ENCODE measurements at places on chromosomes 5 and 9.

- no peak for DNase-seq
Observed at GRCh38 chr5:148902478-148902877, 76.1 kb downstream of the ADRB2 start.

- no peak for DNase-seq
Observed at GRCh38 chr5:135952683-135953082, 2.1 kb downstream of the LECT2 start.

DNA sequence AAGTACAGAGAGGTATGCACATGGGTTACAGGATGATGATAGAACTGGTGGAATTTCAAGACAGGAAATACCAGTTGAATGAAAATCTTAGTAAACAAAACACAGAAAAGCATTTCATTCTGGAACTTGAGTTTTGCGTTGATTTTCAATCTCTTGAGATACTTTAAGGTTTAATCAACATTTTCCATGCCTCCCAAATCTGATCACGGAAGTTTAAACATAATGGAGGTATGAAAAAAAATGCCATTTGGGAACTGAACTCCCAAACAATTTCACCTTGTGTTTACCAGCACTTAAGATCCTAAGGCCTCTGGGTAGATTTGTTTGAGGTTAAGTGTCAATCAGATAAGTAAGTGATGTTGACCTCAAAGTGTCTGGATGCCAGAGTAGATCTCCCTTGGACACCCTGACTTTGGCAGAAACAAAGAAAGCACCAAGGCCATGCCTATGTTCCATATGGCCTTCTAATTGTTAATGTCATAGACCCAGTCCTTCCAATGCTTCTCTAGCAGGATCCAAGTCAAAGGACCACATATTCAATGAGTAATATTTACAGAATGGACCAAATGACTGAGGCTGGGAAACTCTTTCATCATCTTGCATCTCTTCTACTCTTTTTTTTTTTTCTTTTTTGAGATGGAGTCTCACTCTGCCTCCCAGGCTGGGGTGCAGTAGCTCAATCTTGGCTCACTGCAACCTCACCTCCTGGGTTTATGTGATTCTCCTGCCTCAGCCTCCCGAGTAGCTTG, 216.9 kb downstream of the ARRDC3 start:
- no peak for DNase-seq

GRCh38 chr9:98789483-98790133, 6.7 kb downstream of the ANKS6 start:
- no peak for DNase-seq

DNA sequence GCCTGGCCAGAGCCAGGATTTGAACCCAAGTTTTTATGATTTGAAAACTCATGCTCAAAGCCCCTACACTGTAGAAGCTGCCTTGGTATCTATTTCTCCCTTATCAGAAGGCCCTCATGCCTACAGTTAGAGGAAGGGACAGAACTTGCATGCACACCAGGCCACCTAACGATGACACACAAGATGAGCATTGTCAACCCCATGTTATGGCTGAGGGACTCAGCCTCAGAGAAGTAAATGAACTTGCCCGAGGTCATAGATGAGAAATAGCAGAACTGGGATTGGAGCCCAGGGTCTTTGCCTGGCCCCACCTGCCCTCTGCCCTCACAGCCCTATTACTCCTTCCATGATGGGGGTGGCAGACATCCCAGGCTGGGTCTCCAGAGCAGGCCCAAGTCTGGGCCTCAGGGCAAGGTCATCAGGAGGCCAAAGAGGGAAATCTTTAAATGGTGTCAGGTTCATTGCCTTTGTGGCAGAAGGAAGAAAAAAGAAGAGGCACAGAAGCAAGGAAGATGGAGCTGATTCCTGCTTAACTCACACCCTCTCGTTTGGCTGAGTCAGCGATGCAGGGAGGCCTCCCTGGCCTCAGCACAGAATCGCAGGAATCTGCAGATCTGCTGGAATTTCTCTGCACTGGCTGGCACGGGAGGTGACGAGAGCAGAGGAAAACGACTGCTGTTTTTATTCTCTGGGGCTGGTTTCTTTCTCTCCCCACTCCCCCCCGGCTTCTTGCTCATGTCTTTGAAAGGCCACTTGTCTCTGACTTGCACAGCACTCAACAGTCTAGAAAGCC, 20.6 kb upstream of the CRB2 start:
- peak; percentile 51 for DNase-seq

GRCh38 chr9:137530331-137530730, 19.9 kb downstream of the PNPLA7 start:
- DNase-seq = no peak

DNA sequence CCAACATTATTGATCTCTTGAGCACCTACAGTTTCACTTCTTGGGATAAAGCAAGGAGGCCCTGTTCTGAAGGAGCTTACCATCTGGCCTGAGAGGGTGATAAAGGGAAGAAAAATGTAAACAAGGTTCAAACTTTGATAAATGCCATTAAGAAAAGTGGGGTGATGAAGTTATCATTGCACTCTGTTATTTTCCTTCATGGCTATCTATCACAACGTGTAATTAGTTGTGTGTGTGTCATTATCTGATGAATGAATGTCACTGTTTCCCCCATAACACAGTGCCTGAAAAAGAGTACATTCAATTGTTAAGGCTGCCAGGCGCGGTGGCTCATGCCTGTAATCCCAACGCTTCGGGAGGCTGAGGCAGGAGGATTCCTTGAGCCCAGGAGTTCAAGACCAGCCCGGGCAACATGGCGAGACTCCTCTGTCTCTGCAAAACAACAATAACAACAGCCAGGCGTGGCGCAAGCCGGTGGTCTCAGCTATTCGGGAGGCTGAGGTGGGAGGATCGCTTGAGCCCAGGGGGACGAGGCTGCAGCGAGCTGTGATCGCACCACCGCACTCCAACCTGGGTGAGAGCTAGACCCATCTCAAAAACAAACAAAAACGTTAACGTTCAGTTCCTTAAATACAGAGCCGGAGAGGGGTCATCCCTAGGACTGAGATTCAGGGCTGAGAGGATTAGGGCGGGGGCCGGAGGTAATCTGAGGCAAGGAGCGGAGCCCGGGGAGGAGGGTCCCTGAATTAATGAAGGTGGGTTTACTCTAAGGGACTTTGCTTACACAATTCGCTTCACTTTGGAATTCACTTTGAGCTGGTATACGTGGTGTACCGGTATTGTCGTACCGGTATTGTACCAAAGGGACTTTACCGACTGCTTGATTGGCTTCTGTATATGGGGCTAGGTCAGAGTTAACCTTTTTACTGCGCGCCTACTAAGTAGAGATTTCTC, 917 bp downstream of the NHP2 start:
- DNase-seq = no peak
